Ovary (tissue), 10 donors: ENCODE measurements at places on chromosomes 2 and 18. TPM values are rescaled to one million over a fixed set of nuclear protein-coding genes. Genes with fewer than 3 reads are reported as not detected.
A peak's percentile ranks its signal among the peaks of the same experiment; 100 is the strongest.

The IL36A gene
- total RNA-seq: not detected

The UGT1A4 gene
- total RNA-seq: not detected

DNA sequence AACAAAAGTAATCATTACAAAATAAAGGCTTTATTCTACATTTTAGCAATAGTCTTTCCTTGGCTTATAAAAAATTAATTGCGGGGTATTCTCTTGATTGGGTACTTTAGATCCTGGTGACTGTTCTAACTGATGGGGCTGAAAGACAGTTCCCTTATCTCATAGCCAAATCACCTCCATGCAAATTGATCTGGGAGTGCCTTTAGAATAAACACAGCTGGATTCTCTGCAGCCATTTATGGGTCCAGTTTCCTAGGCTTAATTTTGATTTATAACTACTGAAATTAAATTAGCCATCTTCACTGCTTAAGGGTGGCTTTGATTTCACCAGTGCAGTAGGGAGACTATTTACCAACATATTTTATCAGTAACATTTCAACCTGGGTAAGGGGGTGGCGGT is 337.1 kb downstream of the NRXN1 start:
- H3K27ac ChIP-seq: no peak overlapping the region
- no peak for DNase-seq
- H3K4me1 ChIP-seq: no peaks in the 10 kb centered on the region
- H3K36me3 ChIP-seq: no peaks in the 10 kb centered on the region
- no peak overlapping the region for H3K4me3 ChIP-seq

- H3K4me1 ChIP-seq: no peaks in the 10 kb centered on the region
- H3K36me3 ChIP-seq: no peaks in the 10 kb centered on the region
- no peaks in the 10 kb centered on the region for H3K27me3 ChIP-seq
- DNase-seq: peak; percentile 69
Measured at GRCh38 chr18:79200546-79201268, 131.5 kb downstream of the ATP9B start.

DNA sequence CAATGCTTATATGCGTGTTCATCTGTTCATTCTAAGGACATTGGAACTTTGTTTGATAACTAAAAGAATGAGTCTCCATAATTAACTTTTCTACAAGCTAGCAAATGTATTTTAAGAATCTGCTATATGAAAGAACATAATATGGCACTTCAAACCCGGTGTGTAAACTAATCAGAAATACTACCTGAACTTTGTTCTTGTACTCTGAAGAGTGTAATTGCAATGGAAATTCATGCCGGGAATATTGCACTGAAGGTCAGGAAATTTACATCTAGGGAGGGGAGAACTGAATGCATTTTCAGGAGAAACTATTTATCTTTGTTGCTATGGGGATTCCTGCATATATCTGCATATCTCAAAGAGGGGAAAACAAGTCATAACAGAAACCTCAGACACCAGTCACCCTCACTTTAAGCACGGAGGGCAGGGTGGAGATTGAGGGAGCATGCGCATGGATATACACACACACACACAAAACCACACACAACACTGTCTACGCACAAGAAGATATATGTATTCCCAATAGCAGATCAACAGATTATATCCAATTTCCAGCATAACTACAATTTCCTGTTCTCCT is 76.2 kb downstream of the DTNA start:
- H3K27ac ChIP-seq: no peak overlapping the region
- no peak overlapping the region for H3K4me3 ChIP-seq
- no peaks in the 10 kb centered on the region for H3K4me1 ChIP-seq
- H3K36me3 ChIP-seq: no peaks in the 10 kb centered on the region
- H3K27me3 ChIP-seq: no peaks in the 10 kb centered on the region
- no peak for DNase-seq

GRCh38 chr2:54644236-54644635 is 79.2 kb upstream of the EML6 start:
- no peaks in the 10 kb centered on the region for H3K36me3 ChIP-seq
- no peak overlapping the region for H3K4me3 ChIP-seq
- H3K4me1 ChIP-seq: peaks cover 7% of the 10 kb centered on the region
- H3K27me3 ChIP-seq: no peaks in the 10 kb centered on the region
- H3K27ac ChIP-seq: no peak overlapping the region
